ENCODE measurements at places on chromosomes 2 and 18.
A peak's percentile ranks its signal among the peaks of the same experiment; 100 is the strongest.

GRCh38 chr2:216465579-216466195 lies 33.0 kb upstream of the RPL37A start:
- no peak for DNase-seq

DNA sequence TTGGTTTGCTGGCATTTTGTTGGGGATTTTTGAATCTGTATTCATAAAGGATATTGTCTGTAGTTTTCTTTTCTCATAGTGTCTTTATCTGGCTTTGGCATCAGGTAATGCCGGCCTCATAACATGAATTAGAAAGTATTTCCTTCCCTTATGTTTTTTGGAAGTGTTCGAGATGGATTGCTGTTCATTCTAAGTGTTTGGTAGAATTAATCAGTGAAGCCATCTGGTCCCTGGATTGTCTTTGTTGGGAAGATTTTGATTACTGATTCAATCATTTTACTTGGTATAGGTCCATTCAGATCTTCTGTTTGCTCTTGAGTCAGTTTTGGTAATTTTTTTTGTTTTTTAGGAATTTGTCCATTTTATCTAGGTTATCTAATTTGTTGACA lies 22.3 kb downstream of the KIAA1328 start:
- DNase-seq, result no peak

GRCh38 chr2:126942427-126943203 lies 43.9 kb downstream of the TEX51 start:
- DNase-seq, result no peak

DNA sequence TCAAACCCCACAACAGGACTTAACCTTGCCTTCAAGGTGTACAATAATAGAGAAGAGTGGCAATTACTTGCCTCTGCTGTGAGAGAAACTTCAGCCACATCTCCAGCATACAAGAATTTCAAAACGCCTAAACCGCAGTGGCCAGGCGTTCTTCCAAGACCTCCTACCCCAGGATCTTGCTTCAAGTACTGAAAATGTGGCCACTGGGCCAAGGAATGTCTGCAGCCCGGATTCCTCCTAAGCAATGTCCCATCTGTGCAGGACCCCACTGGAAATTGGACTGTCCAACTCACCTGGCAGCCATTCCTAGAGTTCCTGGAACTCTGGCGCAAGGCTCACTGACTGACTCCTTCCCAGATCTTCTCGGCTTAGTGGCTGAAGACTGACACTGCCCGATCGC lies 2.8 kb upstream of the CYB5A start:
- no peak for DNase-seq

- DNase-seq, result no peak
These were observed 12.2 kb downstream of the DHRS9 start for GRCh38 chr2:169081551-169081950.

DNA sequence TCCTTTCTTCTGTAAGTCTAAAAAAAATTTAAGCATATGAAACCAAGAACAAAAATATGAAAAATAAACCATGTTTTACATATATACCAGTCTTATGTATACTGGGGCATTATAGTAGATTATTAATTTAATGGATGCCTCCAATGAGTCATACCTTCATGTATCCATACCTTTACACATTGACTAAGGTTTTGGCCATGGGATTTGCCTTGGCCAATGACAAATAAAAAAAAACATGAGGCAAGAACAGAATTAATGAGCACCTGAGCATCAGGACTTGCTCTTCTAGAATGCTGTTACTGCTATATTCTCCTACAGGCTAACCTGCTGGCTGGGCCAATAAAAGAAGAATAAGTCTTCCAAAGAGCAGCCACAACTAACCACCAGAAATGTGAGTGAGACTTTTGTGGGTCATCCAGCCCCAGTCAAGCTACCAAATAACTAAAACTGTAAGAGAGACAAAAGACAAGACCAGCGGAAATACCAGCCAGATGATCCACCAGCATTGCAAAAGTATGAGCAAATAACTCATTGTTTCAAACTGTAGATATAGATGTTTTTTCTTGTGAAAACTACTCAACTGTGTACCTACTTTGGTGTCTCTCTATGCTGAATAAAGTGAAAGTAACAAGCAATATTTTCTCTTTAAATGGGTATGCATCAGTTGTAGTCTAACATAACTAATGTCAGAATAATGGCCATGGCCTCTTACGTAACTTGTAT lies 749.6 kb upstream of the VRK2 start:
- DNase-seq, result peak; percentile 2

GRCh38 chr2:163077241-163077640 lies 238.7 kb upstream of the KCNH7 start:
- no peak for DNase-seq

GRCh38 chr2:13230221-13230620 lies 513.5 kb downstream of the TRIB2 start:
- DNase-seq, result peak; percentile 6

DNA sequence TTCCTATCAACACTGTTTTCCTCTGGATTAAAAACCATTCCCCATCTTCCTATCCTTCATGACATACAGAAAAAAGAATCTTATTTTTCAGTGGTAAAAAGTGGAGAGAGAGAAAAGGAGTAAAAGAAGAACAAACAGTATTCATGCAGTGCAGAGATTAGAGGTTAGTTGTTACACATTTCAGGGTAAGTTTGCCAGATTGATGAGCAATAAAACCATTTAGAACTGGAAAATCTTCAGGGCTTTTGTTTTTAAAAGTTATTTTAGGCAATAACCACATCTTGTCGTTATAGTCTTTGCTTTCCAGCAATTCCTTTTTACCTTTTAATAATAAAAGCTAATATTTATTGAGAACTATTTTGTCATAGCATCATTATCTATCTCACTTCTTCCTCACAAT lies 104.5 kb downstream of the GPD2 start:
- no peak for DNase-seq

- DNase-seq, result no peak
These were observed 6.4 kb downstream of the DPP4 start for GRCh38 chr2:162067596-162067995.

- DNase-seq, result no peak
These were observed 21.7 kb upstream of the ZCCHC2 start for GRCh38 chr18:62500966-62501591.

DNA sequence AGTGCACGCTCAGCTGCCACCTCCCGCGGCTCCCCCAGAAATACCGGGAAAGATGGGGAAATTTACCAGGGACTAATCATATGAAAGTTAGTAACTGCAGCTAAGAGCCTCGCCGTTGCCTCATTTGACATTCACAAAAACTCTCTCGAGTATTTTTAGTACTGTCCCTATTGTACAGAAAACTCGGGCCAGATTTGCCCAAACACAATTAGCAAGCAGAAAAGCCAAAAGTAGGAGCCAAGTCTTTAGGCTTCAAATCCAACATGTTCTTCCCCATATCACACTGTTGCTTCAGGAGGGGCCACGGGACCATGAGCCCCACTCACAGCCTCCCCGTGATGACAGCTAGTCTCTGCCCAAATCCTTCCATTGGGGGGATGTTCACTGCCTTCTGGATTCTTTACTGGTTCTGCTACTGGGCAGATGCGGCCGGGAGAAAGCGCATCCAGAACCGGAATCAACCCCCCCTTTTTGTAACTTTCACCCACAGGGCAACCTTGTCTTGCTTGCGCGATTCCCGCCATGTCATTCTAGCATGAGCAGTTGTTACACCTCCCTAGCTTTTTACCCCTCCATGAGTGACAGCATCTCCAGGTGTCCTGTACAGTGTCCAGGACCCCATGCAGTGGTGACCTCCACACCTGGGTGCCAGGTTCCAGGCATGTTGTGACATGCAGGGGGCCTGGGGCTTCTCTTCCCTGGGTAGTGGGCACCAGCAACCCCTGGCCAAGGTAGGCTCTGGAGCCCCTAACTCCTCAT lies 35.2 kb downstream of the CENPO start:
- DNase-seq, result no peak

DNA sequence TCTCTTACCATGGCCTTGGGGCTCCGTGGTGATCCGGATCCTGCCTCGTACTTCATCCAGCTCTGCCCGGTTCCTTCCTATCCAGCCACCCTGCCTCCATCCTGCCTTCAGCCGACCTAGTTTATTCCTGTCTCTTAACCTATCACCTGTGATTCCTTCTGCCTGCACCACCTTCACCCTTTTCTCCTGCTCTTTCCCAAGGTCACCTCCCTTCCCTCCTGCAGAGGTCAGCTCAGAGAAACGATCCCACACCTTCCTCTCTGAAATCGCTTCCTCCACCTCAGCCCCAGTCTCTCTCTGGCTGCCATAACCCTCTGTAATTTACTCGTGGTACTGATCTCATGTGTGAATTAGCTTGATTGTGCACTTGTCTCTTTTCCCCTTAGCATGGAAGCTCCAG lies 23.5 kb upstream of the LAPTM4A start:
- no peak for DNase-seq

GRCh38 chr2:22481486-22482259 lies 903.3 kb upstream of the KLHL29 start:
- DNase-seq, result no peak

DNA sequence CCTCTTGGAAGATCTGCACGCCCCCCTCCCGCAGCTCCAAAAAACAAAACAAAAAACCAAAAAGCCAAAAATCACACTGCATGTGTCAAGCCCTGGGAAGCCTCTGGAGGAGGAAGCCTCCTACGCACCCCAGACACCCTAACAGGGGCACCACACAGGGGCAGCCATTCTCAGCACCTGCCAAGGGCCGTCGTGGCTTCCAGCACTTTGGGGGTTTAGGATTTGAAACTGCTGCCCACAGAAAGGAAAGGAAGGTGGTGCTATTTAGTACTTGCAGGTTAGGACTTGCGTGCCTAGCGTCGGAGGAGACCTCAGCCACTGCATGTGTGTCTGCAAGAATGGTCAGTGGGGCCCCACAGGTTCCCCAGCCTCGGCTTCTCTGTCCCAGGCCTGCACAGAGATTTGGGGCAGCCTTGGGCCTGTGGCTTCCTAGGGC lies 419 bp upstream of the GPR55 start:
- no peak for DNase-seq

DNA sequence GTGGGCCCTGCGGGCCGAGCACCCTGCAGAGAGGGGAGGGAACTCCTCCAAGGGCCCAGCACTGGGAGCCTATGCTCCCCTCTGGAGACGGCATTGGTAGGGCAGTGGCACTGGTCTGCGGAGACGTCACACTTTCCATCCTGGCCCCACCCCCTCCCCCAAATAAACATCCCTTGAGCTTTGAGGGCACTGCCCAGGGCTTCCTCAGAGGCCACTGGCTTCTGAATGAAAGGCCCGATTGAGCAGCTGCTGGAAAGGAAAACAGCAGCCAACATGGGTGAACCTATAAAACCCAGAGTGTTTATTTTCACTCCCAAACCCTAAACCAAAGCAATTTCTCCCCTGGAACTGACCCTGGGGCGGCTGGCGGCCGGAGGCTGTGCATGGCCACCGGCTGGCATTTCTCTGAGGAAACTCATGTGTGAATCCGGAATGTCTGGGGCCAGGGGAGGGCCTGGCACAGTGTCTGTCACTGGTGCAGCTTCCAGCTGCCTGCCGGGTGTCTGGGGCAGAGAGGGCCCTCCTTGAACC lies 138.9 kb downstream of the DYSF start:
- DNase-seq, result no peak

DNA sequence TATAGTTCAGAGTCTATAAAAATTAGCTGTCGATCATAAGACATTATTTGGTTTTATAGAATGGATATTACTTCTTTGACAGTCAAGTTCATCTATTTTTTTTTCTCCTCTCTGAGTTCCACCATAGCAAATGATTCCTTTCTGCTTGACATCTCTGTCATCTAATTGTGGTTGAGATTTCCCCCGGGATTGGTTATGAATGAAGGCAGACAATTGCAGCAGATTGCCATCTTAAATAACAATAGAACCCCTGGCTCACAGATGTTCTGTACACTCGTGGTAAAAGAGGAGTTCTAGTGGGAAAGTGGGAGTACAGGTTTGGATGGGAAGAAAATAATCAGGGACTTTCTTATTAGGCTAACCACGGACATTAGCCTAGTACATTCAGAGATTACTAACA lies 292.1 kb upstream of the NRXN1 start:
- no peak for DNase-seq

- no peak for DNase-seq
These were observed 842.1 kb upstream of the FANCL start for GRCh38 chr2:59083075-59083828.

GRCh38 chr2:240463274-240463865 lies 27.9 kb downstream of the GPC1 start:
- DNase-seq, result no peak

DNA sequence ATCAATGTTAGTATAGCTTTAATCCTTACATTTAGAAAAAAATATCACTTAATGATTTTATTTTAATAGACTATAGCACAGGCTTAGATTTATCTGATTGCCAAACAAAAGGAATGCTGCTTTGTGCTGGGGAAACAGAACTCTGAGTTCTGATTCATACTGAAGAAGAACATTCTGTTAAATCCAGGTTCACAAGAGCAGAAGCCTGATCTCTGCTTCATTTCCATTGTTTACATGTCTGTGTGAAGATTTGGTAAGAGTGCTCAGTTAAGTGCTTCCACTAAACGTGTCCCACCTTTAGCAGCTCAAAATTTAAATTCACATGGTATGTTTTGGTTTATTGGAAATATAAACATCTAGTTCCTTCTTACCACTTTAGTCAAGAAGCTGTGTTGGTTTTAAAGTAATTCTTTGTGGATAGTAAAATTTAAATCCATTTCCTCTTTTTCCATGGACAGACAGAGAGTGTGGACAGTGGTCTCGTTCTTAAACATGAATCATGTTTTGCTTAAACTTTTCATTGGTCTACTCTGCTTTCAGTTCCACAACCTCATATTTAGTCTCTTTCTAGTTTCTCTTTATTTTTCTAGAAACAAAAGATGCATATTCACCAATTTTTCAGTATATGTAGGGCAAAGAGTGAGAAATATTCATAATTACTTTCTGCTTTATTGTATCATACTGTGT lies 59.1 kb downstream of the NYAP2 start:
- DNase-seq, result no peak

DNA sequence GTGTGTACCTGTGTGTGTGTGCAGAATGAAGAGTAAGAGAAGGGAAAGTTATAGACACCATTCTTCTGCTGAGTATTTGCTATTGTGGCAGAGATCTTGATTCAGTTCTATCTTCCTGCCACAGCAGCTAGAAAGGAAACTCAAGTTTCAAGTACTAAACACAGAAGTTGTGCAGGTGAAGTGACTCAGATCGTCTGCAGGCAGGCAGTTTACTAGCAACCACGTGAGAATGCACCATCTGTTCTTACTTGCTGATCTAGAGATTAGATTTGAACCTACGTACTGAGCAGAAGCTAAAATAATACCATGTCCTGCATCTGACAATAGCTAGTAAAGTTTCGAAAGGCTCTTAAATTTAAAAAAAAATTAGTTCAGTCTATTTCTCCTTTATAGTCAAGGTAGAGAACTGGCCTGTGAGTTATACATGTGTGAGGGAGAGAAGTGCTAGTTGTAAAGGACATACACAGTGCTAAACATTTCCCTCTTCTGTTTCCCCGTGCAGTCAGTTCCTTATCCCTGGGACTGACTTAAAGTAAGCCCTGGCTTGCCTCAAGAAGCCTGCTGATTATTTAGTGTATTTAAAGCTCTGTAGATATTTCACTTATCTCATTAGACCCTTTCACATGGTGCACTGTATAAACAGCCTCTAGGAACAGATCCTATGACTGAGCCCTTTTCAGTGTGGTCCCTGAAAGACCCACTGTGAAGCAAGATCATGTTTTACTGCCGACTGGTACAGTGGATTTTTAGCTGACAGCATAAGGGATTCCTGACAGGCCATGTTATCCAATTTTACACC lies 45.0 kb downstream of the SLC38A11 start:
- no peak for DNase-seq

GRCh38 chr2:137888845-137889244 lies 75.4 kb upstream of the HNMT start:
- peak; percentile 14 for DNase-seq
